ENCODE measurements at places on chromosomes 4 and X.

DNA sequence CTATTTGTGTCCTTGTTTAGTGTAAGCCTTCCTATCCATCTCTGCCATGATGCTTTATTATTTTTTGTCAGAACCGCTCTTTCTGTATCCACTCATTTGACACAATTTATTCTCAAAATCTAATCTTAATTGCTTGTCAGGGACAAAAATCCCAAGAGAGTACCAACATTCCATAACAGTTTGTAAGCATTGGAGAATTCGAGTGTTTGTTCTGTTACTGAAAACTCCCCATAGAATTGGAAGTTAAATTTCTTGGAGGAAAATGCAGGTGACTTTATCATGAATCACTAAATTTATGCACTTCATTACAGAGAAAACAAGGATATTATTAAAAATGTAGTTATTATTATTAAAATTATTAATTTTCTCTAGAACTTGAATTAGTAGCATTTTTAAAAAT lies 1986.1 kb downstream of the ARAP2 start:
- DNase-seq: no peak

DNA sequence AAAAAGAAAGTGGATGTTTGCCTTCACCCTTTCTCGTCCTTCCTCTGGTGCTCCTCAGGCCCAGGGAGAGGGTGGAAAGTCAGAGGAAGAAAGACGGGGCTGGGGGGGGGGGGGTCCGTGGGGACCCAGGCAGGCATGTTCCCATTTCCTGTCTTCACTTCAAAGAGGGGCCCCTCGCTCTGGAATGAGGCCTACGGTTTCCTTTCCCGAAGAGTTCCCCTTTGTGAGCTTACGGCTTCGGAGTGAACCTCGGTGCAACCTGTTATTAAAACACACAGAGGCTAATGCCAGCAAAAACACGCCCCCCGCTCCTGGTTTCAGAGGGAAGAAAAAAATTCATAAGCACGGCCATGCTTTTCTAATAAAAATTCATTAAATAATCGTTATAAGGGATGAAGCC lies 40.1 kb downstream of the SHOX start:
- DNase-seq: no peak

- DNase-seq: no peak
These were observed 29.4 kb downstream of the SERPINA7 start for GRCh38 chrX:106009145-106009544.

DNA sequence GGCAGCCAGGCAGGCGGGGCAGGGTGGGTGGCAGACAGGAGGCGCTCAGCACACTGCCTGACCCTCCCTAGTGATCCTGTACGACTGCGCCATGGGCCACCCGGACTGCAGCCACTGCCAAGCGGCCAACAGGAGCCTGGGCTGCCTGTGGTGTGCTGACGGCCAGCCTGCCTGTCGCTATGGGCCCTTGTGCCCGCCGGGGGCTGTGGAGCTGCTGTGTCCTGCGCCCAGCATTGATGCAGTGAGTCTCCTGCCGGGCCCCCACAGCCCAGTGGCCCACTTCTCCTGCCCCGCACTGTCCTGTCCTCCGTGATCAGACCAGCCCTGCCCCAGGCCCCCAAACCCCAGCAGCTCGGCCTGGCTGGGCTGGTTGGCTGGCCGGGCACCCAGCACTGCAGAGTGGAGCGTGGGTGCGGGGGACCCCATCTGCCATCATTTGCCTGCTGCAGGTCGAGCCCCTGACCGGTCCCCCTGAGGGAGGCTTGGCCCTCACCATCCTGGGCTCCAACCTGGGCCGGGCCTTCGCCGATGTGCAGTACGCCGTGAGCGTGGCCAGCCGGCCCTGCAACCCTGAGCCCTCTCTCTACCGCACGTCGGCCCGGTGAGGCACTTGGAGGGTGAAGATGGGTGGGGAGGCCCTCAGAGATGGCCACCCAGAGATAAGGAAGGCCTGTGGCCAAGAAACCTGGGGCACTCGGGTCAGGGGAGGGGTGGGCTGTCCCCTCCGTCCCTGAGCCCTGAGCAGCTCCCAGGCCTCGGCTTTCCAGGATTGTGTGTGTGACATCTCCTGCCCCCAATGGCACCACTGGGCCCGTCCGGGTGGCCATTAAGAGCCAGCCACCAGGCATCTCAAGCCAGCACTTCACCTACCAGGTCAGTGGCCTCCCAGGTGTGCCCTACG lies 7.6 kb downstream of the PLXNB3 start:
- no peak for DNase-seq

DNA sequence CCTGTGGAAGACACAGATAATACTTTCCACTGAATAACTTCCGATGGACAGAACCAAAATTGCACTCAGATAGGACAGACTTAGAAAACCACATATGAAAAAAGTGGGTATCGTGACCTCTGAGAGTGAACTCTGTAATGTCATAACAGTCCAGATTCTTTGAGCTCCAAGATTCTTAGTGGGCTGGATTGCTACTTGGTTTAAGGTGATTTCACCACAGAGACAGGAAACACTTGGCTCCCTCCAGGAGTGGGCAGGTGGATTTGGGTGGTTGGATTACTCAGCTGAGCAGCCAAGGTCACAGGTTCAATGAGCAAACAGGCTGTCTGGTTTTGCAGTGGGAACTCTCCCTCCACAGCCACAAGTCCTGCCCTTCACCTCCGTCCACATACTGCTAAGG lies 126.0 kb downstream of the AFAP1 start:
- no peak for DNase-seq

DNA sequence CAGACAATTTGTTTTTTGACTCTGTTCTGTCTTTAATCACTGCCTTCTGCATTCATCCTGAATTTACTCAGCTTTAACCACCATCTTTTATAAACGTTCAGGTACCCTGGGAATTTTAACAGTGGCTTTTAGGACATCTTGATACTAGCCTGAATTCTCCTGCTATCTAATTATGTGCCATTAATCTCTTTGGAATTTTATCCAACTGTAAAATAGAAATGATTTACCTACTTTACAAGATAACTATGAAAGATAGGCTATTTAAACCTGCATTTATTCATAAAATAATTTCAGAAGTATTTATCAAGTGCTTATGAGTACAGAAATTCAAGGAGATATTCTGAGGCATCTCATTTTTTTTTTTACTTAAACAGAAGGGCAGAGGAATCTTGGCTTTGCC lies 146.5 kb upstream of the PLAC1 start:
- DNase-seq: no peak

GRCh38 chrX:123339221-123339905 lies 155.3 kb downstream of the GRIA3 start:
- DNase-seq: no peak

DNA sequence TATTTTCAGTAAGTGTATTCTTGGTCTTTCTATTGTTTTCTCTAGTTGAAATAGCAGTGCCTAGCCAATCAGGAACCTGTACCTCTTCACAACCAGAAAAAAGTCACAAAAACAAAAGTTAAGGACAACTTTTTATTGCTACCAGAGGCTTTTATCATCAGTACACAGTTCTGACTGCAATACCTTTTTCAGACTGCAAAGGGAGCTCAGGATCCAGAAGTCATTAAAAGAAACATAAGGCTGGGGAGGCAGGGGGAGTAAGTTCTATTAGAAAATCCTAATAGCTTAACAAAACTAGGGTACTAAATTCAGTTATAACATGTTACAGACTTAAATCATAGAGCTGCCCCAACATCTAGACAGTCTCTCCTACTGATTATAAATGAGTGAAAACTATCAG lies 28.8 kb downstream of the CCNI start:
- DNase-seq: no peak

Data from CD4-positive, CD25-positive, alpha-beta regulatory T cell (primary cell).